ENCODE measurements at places on chromosomes 11 and 22.
A peak's percentile ranks its signal among the peaks of the same experiment; 100 is the strongest.

- no peak for DNase-seq
Measured at GRCh38 chr22:23775779-23776375, 3.2 kb downstream of the MMP11 start.

DNA sequence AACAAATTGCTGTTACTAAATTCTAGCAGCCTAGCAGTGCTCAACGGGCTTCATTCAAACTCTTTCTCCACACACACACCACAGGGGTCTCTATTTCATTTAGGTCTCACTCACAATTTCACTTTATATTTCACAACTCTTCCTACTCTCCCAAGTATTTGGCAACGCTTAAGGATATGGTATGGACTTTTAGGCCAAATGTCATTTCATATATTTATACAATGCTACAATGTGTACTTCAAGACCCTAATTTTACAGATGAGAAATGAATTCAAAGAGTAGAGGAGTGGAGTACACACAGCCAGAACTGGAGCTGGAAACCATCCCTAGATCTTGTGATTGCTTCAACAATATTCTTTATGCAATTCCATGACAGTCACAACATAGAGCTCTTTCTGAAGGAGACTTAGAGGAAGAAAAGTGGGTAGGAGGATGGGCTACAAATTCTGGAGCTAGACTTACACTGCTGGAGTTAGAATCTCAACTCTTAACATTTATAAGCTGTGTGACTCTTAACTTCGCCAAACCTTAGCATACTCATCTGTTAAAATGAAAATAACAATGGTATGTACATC, 2.5 kb upstream of the MS4A13 start:
- no peak for DNase-seq

DNA sequence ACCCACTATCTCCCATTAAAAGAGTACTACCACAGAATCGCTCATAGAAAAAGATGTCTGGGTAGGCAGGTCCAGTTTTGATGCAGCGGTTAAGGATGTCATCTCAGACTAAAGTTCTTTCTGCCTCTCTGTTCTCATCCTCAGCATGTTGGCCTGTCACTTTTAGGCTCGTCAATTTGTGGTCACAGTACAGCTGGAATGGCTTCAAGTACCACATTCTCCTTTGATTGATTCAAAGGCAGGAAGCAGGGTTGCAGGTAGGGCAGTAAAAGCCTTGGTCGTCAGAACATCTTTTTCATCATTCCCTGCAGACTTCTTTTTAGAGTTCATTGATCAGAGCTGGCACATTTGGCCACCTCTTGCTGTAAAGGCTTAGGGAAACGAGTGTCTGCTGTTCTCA, 28.7 kb downstream of the SDHD start:
- DNase-seq, result no peak

GRCh38 chr22:32333141-32333768, 24.4 kb upstream of the RFPL3 start:
- no peak for DNase-seq

DNA sequence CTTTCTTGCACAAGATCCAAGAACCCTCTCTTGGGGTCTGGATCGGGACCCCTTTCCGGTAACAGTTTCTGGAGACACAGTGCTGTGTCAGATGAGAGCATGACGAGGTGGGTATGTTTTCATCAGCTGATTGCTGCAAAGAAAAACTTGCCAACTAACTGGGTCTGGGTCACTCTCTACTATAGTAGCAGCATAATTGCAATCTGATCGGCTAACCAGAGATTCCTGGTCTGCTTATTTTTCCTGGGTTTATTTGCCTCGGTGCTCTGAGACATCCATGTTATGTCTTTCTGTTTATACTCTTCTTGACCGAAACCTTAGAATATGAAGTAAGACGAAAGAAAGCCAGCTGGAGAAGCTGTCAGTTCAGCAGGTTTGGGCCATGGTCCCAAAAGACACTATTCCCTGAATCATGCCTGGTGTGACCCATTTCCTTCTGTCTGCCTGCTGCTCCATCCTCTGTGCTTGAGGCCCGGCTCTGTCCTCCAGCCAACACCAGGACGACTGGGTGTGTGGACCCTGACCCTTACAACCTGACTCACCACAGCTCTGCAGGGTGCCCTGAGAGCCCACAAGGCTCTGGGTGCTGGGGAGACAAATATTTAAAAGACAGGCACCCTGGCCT, 24.1 kb upstream of the CLMP start:
- no peak for DNase-seq

GRCh38 chr22:29692327-29692640, 27.5 kb upstream of the CABP7 start:
- DNase-seq, result no peak

GRCh38 chr11:72702096-72702495, 27.9 kb upstream of the PDE2A start:
- DNase-seq, result no peak

- peak; percentile 60 for DNase-seq
Measured at GRCh38 chr11:121112498-121113455, 11.7 kb downstream of the TECTA start.

Measured in activated CD4-positive, alpha-beta T cell treated with anti-CD3 and anti-CD28 coated beads for 48 hours (primary cell).